ENCODE measurements at places on chromosomes 6 and 20.

DNA sequence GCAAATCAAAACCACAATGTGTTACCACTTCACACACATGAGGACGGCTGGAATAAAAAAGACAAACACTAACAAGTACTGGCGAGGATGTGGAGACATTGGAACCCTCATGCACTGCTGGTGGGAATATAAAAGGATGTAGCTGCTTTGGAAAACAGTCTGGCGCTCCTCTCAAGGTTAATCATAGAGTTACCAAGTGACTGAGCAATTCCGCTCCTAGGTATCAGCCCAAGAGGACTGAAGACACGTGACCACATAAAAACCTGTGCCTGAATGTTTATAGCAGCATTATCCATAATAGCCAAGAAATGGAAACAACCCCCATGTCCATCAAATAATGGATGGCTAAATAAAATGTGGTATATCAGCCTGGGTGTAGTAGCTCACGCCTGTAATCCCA lies 45.0 kb downstream of the VSTM2L start:
- no peak for DNase-seq

DNA sequence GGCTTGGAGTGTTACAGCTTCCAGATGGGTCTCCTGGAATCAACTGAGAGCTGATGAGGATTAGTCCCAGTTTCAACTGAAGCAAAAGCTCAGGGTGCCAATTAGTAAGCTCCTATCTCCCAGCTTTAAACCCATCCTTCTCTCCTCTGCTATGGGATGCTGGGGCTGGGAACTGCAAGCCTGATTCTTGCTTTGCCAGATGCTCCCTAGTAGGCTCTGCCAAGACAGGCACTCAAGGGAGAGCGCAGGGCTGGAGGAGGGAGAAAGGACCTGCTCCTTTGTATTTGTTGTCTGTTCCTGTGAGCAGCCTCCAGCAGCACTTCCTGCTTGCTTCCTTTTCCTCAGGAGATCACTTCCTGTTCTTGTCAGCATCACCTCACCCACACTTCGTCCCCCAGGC lies 309.7 kb downstream of the KIF16B start:
- DNase-seq = no peak

DNA sequence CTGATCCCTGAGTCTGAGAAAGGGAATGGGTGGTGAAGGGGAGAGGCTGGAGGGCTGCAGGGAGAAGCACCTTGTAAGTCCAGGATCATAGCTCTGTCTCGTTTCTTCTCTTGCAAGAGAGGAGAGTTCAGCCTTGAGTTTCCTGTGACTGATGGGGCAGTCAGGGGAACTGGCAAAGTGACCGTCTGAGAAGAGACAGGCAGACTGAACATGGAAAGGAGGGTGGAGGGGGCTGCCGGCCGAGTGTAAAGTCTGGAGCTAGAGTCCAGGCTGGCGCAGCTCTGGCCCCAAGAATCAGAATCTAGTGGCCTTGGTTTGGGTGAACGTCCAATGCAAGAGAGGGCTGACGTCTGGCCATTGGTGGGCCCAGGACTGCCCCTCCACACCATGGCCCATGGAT lies 72.5 kb downstream of the TCP11 start:
- no peak for DNase-seq

DNA sequence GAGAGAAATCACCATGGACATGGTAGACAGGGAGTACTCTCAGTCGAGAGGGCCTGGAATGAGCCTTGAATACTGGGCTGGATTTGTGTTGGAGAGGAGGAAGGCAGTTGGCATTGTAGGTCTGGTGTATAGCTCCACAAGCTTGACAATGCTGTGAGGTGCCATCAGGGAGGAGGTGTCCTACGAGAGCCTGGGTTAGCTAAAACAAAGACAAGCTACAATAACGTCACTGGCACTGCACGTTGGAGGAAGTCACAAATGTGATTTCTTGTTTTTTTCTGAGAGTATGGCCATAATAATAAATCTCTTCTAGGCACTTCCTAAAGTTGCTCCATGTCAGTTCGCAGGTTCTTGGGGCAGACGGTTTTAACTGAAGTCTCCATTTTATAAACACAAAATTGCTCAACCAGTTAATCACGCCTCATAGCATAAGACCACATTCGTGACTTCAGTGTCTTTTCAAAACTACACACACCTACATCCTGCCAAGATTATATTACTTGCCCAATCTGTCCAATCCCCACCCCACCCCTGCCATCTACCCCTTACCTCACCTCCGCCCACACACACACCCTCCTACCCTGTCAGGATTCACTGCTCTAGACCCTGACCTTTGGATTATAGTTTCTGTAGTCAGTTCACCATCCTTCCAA lies 4.4 kb upstream of the HLA-DMB start:
- no peak for DNase-seq

- DNase-seq = no peak
Observed at GRCh38 chr20:20375862-20376261, 8.0 kb downstream of the INSM1 start.

- DNase-seq = no peak
Observed at GRCh38 chr6:19906171-19906570, 69.0 kb downstream of the ID4 start.

GRCh38 chr6:38651121-38651784 lies 11.5 kb upstream of the BTBD9 start:
- no peak for DNase-seq

GRCh38 chr20:37990571-37991151 lies 42.6 kb downstream of the TTI1 start:
- peak; percentile 82 for DNase-seq

DNA sequence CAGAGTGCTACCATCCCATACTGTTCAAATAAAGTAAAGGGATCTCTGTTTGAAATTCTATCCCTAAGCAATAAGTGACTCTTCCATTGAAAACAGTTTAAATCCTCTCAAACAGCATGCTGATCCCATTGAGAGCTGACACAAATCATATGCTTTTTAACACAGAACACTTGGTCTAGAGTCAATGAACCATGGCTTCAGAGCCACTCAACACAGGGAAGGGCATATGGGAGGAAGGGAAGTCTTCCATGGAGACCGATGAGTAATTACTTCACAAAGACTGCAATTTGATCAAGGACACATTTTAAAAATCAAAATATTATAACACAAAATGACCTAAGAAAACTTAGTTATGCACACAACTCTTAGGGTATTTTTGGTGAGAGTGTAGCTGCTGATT lies 1073.0 kb upstream of the MAP3K7 start:
- no peak for DNase-seq

DNA sequence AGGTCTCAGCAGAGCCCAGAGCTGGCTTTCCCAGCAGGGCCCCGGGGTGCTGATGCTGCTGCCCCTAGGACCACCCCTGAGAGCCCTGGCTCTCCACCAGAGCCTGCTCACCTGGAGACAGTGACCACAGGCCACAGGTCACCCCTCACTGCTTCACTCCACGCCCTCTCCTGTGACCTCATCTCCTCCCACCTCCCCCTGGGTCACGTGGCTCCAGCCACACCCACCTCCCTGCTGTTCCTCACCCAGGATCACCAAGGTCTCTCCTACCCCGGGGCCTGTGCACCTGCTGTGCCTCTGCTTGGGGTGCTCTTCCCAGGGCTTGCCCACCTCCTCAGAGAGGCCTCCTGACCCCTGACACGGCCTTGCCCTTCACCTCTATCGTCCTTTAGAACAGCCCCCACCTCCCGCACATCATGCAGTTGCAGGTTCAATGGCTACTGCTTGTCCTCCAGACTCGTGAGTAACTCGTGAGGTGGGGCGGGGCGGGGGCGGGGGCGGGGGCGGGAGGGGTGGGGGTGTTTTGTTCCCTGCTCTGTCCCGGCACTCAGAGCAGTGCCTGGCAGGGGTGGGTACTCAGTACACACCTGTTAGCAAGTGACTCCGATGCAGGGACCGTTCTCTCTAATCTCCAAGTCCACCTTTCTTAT lies 468.0 kb downstream of the PREX1 start:
- DNase-seq = no peak

DNA sequence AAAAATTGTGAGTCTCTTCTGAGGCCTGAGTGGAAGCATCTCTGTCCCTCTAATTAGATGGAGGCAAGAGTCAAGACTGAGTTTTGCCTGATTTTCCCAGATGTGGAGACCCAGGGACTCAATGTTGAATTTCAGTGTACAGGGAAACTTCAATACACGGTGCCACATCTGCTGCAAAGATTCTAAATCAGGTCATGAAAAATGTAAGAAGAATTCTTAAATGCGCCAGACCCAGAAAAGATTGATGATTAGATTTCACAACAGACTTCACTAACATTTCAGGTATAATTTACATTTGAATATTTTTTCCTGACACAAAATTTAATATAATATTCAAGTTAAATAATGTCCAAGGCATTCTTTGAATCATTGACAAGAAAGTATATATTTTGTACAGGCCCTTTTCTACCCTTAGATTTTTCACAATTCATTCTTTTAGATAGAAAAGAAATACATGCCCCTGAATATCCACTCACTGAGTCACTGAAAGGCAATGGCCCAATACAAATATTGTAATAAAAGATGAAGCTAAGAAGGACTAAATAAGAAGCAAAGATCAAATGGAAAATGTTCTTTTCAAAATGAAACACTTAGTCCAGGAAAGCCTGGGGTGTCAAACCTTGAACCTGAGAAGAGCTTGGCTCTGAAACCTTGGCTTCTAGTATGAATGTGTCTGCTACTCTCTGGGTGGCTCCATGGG lies 18.2 kb upstream of the HDGFL1 start:
- no peak for DNase-seq

- no peak for DNase-seq
Observed at GRCh38 chr20:32400476-32400875, 42.3 kb downstream of the ASXL1 start.

DNA sequence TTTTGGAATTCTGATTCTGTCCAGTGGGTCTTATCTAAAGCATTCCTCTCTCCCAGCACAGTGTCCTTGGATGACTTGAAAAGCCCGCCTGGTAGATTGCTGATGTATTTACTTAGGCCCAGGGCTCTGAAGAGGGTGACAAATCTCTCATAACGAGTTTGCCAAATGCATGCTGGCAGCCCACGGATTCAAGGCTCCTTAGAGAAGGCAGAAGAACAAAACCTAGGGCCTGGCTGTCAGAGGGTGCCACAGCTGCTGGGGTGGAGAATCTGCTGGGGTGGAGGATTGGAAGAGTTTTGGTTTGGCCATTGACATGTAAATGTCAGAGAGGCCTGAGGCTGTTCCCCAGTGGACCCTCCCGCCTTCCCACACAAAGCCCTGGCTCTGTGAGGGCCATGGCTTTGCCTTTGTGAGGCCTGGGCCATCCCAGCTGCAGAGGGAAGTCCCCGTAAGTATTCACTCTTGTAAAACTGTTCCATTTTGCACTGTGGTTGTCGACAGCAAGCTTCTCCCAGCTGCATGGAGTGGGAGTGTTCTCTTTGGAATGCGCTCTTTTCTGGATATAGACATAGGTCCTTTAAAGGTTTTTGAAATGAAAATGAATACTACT lies 50.3 kb downstream of the ANKRD6 start:
- no peak for DNase-seq

DNA sequence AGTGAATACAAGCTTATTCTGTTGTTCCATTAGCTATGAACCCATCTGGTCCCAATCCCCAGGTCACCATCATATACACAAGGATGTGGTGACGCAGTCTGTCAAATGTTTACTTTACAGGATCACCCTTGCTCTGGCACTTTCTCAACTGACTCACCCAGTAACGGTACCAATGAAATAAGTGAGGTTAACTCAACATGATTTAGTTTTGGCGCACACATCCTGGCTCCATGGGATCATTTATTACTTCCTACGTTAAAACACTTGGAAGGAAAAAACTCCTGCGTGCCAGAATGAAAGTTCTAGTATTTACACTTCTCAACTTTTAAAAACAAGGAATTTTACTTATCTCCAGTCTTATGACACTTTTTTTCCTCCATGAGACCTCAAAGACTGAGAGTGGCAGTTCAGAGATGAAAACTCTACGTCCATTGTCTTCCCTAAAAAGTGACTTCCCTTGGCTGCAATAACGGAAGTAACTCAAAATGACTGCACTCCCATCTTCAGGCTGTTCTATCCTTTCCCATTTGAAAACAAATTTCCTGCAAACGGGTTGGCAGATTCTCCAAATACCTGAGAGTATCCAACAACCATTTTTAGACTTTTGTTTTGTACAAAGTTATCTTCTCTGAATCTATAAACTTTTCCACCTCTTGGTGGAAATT lies 15.9 kb downstream of the AGPAT4 start:
- DNase-seq = no peak

DNA sequence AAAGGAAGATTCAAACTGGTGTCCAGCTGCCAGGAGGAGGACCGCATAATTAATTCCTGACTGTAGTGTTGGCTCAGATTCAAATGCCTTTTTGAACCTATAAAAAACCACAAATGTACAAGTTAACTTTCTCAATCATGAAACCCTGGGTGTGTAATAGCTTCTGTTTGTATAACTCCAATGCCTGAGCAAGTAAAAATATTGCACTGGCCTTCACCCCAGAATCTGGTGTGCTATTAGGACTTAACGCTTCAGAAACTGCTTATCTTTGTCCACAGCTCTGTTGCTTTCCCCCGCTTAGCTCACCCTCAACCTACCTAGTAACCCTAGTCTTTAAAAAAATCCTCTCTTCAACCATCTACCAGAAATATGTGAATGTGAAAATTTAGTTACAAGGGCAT lies 119.1 kb upstream of the MAP7 start:
- DNase-seq = no peak

DNA sequence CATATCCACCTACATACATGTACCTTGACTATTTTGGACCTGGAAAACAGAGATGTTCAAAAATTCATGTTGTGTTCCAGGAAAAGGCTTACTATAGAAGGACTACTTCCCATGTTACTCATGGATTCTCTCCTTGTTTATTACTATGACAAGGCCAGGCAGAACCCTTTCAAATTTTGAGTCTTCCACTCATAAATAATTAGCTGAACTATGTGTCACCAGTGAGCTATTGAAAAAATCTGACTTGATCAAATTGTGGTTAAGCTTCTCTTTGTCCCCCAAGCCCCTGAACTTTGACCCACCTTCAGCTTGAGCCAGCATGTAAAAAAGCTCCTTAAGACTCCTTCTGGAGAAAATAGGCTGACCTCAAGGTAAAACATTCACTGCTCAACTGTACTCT lies 1142.8 kb upstream of the EYS start:
- DNase-seq = no peak

DNA sequence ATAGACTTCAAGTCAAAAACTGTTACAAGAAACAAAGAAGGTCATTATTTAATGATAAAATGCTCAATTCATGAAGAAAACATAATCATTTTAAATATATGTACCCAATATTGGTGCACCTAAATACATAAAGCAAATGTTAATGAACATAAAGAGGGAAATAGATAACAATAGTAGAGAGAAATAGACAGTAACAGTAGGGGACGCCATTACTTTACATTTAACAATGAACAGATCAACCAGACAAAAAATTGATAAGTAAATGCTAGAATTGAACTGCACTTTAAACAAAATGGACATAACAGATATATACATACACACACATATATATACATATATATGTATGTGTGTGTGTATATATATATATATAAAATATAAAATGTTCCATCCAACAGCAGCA lies 37.4 kb downstream of the IL22RA2 start:
- DNase-seq = no peak

GRCh38 chr6:32890831-32891230 lies 36.8 kb downstream of the PSMB9 start:
- DNase-seq = no peak
